Putamen (tissue), 1 donor: ENCODE measurements at places on chromosomes 6 and 20.

- no peak for DNase-seq
Observed at GRCh38 chr6:2478200-2478599, 232.8 kb upstream of the GMDS start.

DNA sequence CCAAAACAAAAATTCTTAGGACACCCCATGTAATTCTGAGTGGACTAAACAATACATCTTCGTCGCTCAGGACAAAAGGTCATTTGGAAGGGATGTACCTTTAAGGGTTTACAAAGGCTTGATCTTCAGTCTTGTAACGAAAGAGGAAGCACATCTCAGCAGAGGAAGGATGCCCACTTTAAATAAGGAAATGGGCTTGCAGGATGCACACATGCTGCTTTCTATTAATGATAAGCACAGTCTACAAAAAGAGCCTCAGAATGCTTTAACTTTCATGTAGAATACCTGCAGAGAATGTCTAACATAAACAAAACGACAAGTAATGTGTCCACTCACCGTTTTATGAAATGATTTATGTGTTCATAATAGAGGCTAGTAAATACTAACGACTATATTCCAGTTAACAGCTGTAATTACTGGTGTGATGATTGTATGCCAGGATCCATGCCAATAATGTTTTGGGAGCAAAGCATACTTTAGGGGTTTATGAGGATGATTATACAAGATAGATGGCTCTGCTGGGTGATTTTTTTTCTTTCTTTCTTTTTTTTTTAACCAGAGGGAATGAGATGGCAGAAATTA lies 216.9 kb downstream of the GMDS start:
- peak; percentile 10 for DNase-seq

- no peak for DNase-seq
Observed at GRCh38 chr6:13397359-13398068, 69.2 kb upstream of the TBC1D7 start.

DNA sequence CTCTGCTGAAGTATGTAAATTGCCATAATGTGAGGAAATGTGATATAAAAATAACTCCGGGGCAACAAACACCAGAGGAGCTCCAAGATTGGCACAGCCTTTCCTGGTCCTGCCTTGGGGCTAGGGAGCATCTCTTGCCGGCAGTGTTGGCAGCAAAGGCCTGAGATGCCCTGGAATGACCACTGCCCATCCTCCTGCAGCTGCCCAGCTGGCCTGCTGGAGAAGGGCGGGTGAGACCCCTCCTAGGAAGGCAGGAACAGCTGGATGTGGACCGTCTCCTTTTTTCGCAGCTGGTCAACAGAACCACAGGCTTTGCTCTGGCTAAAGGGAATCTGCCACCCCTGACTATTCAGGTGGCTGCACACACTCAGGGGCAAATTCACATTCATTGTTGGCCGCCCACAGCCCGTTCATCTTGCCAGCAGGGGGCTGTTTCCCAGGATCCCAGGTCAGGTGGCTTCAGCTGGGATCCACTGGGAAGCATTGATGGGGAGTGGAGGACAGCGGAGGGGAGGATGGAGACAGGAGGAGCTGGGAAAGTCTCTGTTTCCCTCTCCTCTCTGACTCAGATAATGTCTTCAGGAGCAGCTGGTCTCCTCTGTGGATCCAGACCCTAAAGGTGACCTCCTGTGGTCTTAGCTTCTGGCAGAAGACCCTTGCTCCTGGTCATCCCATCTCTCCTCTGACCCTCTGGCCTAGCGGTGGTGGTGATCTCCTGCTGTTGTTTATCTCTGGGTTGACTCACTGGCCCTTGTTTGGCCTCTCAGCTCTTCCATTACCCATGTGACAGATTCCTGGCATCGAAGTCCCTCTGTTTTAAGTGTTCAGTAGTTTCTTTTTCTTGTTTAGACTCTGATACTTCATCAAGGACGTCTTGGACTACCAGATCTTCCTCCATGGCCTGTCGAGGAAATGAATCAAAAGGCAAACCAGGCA lies 336.7 kb downstream of the DHX35 start:
- DNase-seq = no peak

- DNase-seq = no peak
Observed at GRCh38 chr6:35477551-35478179, 9.5 kb downstream of the RPL10A start.

- DNase-seq = no peak
Observed at GRCh38 chr20:63690898-63691710, 5.3 kb upstream of the TNFRSF6B start.

- DNase-seq = no peak
Observed at GRCh38 chr20:54648421-54649142, 173.2 kb downstream of the DOK5 start.

GRCh38 chr6:18350271-18350670 lies 36.9 kb upstream of the RNF144B start:
- no peak for DNase-seq

GRCh38 chr6:3322366-3322890 lies 63.7 kb downstream of the PSMG4 start:
- no peak for DNase-seq

- DNase-seq = no peak
Observed at GRCh38 chr20:15831201-15831600, 742.0 kb downstream of the KIF16B start.

DNA sequence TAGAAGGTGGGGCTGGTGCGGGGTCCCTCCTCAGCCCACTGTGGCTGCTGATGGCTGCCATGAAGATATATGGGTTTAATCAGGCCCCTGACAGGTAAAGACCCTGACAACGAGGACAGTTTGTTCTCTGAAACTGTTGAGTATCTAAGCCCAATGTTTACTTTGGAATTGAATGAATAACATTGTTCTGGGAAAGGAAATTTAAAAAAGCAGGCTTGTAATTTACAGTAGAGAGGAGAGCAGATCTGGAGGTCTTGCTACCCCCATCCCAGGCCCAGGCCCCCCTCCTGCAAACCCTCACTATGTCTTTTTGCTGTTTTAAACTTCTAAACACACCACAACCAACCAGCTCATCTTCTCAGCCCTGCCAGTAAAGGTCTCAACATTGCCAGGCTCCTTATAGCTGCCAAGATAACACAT lies 171.3 kb downstream of the CDC5L start:
- no peak for DNase-seq

GRCh38 chr6:135424385-135424784 lies 73.2 kb downstream of the AHI1 start:
- no peak for DNase-seq

- DNase-seq = no peak
Observed at GRCh38 chr6:106974999-106975737, 639 bp upstream of the CD24 start.

- DNase-seq = peak; percentile 77
Observed at GRCh38 chr20:59933849-59934585, 580 bp upstream of the SYCP2 start.

DNA sequence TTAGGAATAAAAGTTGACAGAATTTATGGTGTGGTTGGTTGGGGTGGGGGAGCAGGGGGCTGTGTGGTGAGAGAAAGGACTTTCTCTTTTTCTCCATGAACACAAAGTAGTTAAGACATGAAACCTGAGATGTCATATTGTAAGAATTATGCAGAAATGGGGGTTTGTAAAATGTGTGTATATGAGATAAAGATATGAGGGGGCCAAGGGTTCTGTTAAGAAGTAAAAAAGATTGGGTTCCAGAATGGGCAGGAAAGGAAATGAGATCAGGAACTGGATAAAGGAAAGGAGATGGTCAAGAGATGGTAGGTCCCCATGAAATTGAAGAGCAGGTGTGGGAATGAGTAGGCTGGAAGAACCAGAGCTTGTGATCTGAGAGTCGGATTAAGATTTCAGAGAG lies 9.7 kb downstream of the RNF146 start:
- DNase-seq = no peak

- no peak for DNase-seq
Observed at GRCh38 chr6:159359581-159360297, 190.5 kb downstream of the FNDC1 start.

- DNase-seq = no peak
Observed at GRCh38 chr6:95973976-95974375, 41.8 kb upstream of the FUT9 start.

GRCh38 chr20:33408716-33409654 lies 7.7 kb upstream of the CDK5RAP1 start:
- DNase-seq = peak; percentile 64

- no peak for DNase-seq
Observed at GRCh38 chr6:150456902-150457643, 88.3 kb downstream of the IYD start.

DNA sequence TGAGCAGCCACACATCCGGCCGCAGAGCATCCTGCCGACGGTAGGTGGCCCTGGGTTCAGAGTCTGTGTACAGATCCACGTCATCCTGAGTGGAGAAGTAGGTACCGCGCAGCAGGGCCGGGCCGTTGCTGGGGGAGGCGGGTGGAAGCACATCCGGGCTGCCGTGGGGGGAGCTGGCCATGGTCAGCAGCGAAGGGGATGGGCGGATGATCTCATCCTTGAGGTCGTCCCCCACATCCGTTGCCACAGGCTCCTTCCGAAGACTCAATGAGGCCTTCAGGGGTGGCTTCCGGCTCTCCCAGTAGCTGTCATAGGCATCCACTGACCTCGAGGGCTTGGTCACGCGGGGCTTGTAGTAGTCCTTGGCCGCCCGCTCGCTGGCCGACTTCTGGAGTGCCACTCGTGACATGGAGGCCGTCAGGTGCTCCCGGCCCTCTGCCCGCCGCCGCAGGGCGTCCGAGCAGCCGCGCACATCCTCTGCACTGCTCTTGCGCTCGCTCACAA lies 9.2 kb downstream of the SPATA2 start:
- no peak for DNase-seq

DNA sequence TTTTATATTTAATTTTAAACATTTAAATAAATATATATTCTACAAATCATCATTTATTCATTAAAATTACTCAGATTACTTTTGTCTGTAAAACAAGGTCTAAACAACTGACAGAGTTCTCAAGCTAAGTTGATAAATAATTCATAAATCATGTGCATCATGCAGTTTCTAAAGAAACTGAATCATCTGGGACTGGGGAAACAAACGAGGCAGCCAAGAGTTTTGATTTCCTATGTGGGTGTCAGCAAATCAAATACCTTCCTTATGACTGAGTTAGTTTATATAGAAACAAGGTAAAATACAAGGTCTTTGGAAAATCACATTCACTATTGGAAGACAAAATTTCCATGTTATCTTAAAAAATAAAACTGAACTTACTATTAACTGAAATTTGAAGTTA lies 149.9 kb upstream of the BEND6 start:
- no peak for DNase-seq

DNA sequence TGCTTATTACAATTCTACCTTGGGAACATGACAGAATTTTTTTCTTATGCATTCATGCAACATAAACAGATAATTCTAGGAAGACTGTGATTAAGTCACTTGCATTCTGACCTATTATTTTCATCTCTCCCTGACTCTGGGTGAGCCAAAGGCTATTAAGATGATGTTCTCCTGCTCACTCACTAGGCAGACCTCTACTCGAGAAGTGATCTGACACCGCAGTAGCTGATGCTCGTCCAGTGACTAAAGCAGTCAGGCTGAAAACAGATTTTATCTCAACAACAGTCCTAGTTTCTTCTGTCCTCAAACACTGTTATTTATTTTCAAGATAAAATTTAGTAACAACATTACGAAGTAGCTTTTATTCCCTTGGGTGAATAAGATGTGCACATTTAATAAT lies 17.3 kb downstream of the NAA20 start:
- no peak for DNase-seq

GRCh38 chr20:10381477-10381876 lies 52.5 kb downstream of the MKKS start:
- no peak for DNase-seq

DNA sequence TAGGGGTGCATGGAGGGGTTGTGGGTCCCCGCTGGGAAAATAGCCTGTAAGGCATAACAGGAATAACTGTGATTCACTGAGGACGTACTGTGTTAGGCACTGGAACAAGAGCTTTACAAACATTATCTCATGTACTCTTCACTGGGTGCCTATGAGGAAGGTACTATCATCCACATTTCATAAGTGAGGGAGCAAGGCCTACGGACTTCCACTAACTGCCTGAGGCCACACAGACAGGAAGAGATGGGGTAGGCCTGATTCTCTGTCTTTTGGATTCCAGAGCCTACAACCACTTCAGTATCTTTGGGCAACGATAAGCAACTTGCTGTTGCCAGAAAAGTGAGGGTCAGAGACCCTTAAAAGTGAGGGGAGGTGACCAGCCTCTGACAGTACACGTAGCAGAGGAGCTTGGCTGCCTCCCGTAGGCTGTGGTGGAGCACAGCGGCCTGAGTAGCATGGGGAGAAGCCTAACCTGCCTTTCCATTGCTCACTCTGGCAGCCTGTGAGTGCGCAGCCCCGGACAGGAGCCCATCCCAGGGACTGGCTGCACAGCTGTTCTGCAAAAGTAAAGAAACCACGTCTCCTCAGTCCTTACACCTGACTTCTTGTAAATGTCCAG lies 30.4 kb downstream of the PSMB1 start:
- no peak for DNase-seq

- no peak for DNase-seq
Observed at GRCh38 chr20:32443386-32443974, 85.3 kb downstream of the ASXL1 start.

DNA sequence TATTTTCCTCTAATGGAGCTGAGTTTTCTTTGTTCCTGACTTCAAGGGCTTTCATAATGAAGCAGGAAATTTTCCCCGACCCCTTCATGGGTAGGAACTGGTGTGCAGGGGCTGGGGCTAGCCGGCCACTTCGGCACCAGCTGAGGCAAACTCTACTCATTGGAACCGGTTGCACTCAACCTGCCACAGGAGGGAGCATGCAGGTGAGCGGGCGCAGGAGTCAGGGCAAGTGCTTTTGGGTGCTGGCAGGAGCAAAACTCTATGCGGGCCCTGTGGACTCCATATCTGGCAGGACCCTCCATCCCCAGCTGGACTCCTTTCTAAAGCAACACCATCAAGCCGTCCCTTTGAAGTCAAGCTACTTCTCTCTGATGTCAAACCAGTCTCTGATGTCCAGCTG lies 244.2 kb downstream of the EPM2A start:
- no peak for DNase-seq

DNA sequence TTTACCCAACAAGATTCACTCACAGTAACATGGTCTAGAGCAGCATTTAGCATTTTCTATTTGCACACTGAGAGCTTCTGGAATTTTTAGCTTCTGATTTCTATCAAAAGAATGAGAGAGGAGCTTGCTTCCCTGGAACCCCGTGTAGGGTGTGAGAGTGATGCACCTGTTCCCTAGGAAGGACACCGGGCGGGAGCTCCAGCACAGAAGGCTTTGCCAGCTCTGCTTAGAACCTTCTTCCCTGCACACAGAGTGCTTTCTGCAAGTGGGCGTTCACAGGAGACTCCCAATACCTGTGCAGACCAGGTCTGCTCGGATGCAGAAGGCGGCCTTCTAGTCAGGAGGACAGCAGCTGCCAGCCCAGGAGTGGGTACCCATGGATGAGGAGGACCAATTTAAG lies 217.3 kb downstream of the TBXT start:
- DNase-seq = no peak

- DNase-seq = no peak
Observed at GRCh38 chr6:166611631-166612030, 15.4 kb downstream of the RPS6KA2 start.

DNA sequence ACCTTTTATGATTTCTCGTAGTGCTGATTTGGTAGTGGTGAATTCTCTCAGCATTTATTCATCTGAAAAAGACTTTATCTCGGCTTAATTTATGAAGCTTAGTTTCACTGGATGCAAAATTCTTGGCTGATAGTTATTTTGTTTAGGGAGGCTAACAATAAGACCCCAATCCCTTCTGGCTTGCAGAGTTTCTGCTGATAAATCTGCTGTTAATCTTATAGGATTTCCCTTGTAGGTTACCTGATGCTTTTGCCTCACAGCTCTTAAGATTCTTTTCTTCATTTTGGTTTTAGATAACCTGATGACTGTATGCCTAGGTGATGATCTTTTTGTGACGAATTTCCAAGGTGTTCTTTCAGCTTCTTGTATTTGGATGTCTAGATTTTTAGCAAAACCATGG lies 388.7 kb downstream of the UTRN start:
- DNase-seq = no peak

GRCh38 chr6:88135578-88136114 lies 30.5 kb downstream of the CNR1 start:
- DNase-seq = no peak
